ENCODE measurements at places on chromosomes 7 and 10.

DNA sequence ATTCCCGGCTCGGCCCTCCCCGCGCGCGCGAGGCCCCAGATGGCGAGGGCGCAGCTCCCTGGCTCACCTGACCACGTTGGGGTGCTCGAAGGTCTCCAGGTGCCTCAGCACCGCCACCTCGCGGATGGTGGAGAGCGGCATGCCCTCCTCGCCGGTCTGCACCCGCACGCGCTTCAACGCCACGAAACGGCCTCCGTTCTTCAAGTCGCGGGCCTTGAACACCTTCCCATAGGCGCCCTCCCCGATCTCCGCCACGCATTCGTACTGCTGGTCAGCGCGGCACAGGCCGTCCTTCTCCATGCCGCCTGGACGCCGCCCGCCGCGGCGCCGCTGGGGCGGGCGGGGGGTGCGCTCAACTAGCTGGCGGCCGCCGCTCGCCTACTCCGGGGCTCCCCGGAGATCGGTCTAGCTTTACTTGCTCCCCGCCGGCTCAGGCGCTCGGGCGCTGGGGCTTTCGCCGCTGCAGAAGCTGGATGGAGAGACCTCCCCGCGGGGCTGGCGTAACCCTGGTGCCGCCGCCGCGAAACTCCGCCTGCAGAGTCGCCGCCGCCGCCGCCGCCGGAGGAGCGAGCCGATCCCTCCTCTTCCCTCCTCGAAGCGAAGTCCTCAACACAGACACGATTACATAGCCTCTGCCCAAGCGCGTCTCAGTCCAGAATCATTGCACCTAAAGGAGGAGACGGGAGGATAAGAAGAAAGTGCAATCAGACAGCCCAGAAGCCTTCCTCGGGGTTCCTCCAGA is 3.2 kb downstream of the CDK6 start:
- peak; percentile 83 for DNase-seq

DNA sequence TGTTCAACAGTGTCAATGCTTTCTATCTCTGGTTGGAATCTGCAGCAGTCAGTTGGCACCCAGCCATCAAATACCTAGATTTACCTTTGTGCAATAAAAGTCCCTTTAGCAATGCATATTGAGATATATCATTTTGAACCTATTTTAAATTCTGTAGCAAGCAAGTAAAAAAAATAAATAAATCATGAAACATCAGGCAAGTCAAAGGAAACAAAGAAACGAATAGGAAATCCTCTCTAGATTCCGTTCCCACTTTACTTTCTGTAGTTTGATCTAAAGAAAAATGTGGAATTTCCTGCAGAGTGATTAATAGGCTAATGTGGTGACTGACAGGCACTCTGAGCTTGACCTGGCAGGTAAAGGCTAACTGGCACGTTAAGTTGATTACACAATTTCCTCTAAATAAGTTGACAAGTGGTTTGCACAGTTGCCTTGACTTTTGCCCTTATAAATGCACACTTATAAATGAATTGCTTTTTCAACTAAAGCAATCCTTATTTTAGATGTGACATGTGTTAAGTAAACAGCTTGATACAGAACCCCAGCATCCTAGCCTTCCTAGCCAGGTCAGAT is 208.1 kb upstream of the TCF7L2 start:
- DNase-seq = no peak

DNA sequence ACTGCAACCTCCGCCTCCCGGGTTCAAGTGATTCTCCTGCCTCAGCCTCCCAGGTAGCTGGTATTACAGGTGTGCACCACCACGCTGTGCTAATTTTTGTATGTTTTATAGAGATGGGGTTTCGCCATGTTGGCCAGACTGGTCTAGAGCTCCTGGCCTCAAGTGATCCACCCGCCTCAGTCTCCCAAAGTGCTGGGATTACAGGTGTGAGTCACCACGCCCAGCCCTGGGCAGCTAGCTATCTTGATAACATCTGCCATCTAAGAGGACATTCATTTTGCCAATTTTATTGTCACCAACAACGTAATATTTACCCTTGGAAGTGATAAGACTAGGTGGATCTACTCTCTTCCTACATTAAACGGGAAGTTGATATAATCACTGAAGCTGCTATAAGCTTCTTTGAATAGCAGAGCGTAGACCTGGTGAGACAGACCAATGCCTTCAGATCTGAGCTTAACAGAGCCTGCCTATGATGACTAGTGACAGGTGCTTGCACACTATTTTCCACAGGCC is 39.7 kb upstream of the SLC35B4 start:
- no peak for DNase-seq

GRCh38 chr7:136049818-136050461 is 72.8 kb upstream of the MTPN start:
- DNase-seq = no peak

DNA sequence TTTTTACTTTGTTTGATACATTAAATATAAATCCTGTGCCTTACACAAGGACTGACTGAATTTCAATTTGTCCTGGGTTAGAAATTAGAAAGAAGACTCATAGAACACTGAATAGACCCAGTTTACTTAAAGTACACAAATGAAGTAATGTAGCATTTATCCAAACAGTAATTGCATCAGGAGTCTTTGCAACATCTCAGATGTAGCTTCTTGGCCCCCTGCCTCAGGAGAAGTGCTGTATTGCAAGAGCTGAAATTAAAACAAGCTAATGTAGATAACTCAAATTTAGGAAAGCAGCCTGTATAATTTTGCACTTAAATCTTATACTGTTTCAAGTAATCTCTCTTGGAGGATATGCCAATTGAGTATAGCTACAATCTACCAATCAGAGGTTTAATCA is 54.3 kb upstream of the KCND2 start:
- no peak for DNase-seq

DNA sequence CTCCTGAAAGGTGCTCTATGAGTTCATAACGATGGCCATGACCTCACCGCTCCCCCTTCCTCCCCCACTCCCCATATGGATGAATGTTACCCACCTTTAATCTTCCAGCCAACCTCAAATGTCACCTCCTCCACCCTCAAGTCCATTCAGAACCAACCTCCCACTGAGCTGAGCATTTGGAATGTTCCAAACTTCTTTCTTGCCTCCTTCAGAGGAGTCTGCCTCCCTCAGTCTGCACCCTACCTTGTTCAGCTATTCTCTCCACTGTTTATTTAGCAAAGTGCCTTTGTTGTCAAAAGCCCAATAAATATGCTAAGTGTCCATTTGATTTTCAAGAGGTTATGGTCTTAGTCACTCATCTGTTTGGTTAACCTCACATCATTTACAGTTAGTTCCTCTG is 22.9 kb upstream of the MTPAP start:
- no peak for DNase-seq

DNA sequence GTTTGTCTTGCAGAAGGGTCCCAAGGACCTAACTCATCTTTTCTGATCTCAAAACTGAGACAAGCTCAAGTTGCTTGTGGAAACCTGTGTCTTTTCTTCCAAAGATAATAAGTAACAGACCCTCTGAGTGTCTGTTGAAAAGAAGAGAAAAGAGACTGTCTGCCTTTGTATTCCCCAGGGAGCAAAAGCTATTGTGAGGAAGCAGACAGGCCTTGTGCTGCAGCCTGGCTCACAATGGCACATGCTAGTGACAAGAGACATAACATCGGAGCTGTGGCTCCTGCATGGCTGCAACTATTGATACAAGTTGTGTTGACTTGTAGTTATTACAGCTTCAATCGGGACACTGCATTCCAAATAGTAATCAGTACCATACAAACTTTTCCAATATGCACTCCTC is 202.9 kb downstream of the DKK1 start:
- DNase-seq = no peak

- no peak for DNase-seq
Observed at GRCh38 chr10:14478604-14479003, 147.9 kb upstream of the FRMD4A start.

- DNase-seq = no peak
Observed at GRCh38 chr7:43390576-43390975, 192.3 kb upstream of the STK17A start.

DNA sequence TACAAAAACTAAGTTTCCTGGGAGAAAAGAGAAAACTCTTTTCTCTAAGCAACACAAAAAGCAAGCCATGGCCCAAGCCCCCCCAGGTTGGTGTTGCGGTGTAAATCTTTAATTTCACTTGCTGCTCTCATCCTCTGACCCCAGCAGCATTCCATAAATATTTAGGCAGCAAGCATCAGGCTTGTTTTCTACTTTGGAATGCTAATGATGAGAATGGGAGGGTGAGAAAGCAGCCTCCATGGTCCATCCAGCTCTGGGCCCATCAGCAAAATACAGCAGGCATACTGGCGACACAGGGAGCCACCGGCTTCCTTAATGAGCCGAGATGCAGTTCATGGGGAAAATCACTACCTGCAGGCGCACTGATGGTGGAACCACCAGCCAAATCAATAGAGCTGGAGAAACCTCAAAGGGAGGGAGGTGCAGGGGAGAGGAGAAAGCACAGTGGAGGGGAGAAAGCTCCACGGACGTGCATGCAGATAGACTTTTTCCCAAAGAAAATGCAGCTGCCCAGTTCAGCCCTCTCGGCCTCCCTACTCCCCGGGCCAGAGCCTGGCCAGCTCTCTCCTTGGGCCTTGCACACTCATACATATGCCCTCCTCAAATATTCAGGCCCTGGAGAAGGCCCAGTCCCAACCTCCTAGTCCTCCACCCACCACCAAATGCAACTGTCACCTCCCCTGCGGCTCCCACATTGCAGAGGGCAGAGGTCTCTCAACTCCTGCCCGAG is 131.9 kb downstream of the GRID1 start:
- no peak for DNase-seq

DNA sequence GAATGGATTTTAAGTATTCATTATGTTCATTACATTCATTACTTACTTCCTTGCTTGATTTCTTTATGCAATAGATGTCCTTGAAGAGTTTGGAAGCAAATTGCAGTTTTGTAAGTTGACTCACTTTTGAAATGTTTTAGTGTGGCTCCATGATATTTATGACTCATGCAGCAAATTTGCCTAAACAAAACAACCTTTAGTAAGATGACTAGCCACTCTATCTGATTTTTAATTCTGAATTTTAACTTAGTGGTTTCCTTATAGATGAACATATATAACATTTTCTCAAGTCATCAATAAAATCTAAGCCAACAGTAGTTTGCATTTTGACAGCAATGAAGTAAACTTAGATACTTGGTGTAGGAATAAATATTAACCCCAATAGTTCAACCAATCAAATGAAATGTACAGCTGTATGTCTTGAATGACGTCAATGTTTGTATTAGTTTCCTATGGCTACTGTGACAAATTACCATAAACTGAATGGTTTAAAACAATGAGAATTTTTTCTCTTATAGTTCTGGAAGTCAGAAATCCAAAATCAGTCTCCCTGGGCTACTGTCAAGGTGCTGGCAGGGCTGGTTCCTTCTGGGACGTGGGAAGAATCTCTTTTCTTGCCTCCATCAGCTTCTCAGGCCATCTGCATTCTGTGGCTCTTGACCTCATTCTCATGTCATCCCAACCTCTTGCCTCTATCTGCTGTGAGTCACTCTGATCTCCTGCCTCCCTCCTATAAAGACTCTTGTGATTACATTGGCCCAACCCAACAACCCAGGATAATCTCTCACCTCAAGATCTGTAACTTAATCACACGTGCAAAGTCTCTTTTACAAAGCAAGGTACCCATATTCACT is 73.4 kb downstream of the AHR start:
- DNase-seq = no peak
